ENCODE measurements at places on chromosomes 4 and X. TPM values are rescaled to one million over a fixed set of nuclear protein-coding genes. Genes with fewer than 3 reads are reported as not detected.

DNA sequence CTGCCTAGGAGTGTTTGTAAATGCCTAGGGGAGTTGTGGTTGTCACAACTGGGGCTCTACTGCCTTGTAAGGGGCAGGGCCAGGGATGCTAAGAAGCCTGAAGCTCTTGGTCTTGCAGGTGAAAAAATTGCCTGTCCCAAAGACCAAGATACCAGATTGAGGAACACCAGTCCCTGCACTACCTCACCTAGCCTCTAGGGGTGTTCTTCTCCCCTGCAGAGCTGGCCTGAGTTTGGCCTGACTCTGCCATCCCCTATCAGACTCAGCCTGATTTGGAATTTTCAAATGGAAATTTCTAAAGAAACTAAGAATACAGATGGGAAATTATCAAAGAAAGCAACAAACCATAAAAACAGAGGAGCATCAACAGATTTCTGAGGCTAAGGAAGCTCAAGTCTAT, 90.4 kb downstream of the ZC4H2 start:
- no peak for DNase-seq
- no peaks in the 10 kb centered on the region for H3K36me3 ChIP-seq

DNA sequence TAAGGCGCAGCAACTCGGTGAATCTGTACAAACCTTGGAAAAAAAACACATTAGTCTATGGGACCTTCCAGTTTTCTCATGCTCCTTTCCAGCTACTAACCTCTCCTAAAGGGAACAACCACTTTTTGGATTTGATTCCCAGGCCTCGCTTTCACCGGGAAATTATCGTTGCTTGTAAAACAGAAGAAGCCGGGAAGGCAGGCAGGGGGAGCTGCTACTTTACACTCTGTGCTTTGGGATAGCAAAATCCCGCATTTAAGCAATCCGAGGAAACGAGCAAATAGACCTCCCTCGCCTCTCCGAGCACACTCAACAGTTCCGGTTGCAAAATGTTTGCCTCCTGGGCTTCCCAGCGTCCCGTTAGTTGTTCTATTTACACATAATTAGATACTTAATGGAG, 1.2 kb downstream of the CD38 start:
- no peak overlapping the region for H3K27ac ChIP-seq
- H3K27me3 ChIP-seq = peaks cover 81% of the 10 kb centered on the region
- no peaks in the 10 kb centered on the region for H3K36me3 ChIP-seq
- H3K4me1 ChIP-seq = peaks cover 11% of the 10 kb centered on the region

- no peak overlapping the region for H3K27ac ChIP-seq
- DNase-seq = no peak
- H3K4me1 ChIP-seq = no peaks in the 10 kb centered on the region
- peaks cover 4% of the 10 kb centered on the region for H3K36me3 ChIP-seq
- no peaks in the 10 kb centered on the region for H3K27me3 ChIP-seq
- no peak overlapping the region for H3K4me3 ChIP-seq
These were observed 233.8 kb downstream of the IL15 start for GRCh38 chr4:141870152-141870551.

Gene CTAG1A
- not detected for total RNA-seq

Gene SCML2
- total RNA-seq = 14.2 TPM

- no peak for DNase-seq
- no peaks in the 10 kb centered on the region for H3K27me3 ChIP-seq
- H3K36me3 ChIP-seq = no peaks in the 10 kb centered on the region
These were observed 52.5 kb downstream of the TMEM156 start for GRCh38 chr4:38979511-38980230.

Gene NAAA
- 3.5 TPM for total RNA-seq

Gene MCUB
- total RNA-seq = 15.9 TPM

Gene UBQLN2
- 41.4 TPM for total RNA-seq

GRCh38 chr4:62359441-62360155, 1159.5 kb downstream of the ADGRL3 start:
- no peak overlapping the region for H3K27ac ChIP-seq
- no peak overlapping the region for H3K4me3 ChIP-seq
- H3K4me1 ChIP-seq = no peaks in the 10 kb centered on the region
- H3K27me3 ChIP-seq = no peaks in the 10 kb centered on the region
- no peaks in the 10 kb centered on the region for H3K36me3 ChIP-seq

DNA sequence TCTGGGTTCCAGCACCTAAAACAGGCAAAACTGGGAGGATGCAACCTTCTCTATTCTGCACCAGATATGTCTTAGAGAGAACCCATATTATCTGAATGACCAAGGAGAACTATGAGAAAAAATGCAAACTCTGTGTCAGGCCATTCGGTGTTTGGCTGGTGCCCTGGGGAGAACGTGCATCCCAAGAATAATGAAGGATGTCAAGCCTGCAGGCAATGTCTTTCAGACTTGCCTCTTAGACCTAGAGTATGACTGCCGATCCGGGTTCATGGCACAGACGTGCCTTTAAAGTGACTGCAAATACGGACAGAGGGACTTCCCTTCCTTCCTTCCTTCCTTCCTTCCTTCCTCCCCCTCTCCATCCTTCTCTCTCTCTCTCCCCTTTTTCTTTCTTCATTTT, 6.9 kb downstream of the XAGE1B start:
- no peaks in the 10 kb centered on the region for H3K4me1 ChIP-seq
- DNase-seq = no peak
- no peak overlapping the region for H3K27ac ChIP-seq
- H3K4me3 ChIP-seq = no peak overlapping the region

DNA sequence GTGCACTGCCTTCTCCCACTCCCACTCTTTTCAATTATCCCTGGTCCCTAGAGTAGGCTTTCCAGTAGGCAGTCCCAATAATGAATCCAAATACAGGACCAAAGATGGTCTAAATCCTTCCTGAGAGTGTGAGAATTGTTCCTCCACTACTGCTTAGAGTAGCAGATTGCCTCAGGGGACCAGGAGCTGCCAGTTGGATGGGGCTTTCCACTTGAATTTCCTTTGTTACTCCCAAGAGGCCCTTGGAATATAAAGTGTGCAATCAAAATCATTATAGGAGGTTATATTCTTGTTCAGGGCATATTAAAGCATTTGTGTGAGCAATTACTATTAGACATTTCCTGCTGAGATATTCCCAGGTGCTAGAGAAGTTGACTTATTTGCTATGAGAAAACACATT, 156.6 kb upstream of the TLL1 start:
- no peaks in the 10 kb centered on the region for H3K36me3 ChIP-seq
- no peak overlapping the region for H3K4me3 ChIP-seq
- DNase-seq = no peak
- no peak overlapping the region for H3K27ac ChIP-seq
- H3K4me1 ChIP-seq = no peaks in the 10 kb centered on the region

- H3K4me1 ChIP-seq = peaks cover 16% of the 10 kb centered on the region
- no peaks in the 10 kb centered on the region for H3K36me3 ChIP-seq
- H3K27ac ChIP-seq = no peak overlapping the region
- H3K4me3 ChIP-seq = no peak overlapping the region
- H3K27me3 ChIP-seq = peaks cover 36% of the 10 kb centered on the region
- DNase-seq = no peak
These were observed 6.1 kb downstream of the GRIA2 start for GRCh38 chr4:157226601-157227000.

DNA sequence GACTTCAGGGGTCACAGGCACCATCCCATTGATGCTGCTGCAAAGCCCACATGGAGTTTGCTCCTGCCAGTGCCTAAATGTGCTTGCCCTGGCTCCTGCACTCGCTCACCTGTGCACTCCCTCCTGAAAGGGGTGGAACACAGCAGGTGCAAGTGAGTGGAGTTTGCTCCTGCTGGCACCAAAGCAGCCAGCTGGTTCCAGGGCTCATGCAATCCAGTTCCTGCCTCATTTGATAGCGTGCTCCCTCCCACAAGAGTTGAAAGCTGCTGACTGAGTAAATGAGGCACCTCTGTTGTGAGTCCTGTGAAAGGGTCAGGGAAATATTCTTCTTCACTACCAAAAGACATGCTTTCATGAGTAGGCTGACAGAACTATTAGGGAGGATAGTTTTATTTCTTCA, 30.5 kb downstream of the CXCL8 start:
- no peaks in the 10 kb centered on the region for H3K27me3 ChIP-seq
- H3K27ac ChIP-seq = no peak overlapping the region
- no peak for DNase-seq
- peaks cover 10% of the 10 kb centered on the region for H3K4me1 ChIP-seq

DNA sequence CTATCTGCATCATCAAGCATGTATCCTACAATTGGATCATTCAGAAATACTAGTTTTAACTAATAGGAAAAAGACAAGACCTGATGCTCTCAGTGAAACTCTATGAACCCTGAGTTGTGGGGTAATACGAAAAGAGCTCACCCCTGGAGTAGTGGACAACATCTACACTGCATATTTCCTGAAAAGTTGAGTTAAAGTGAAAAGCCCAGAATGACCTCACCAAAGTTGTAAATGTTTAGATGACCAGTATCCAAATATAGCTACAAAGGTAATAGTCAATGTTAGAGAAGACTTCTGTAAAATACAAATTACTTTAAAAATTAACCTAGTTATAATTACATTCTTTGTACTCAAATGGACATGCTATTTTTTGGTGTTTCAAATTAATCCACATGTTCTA, 52.8 kb upstream of the SRPX start:
- peaks cover 4% of the 10 kb centered on the region for H3K36me3 ChIP-seq
- no peak for DNase-seq
- H3K27me3 ChIP-seq = no peaks in the 10 kb centered on the region
- H3K27ac ChIP-seq = no peak overlapping the region

Gene DDIT4L
- total RNA-seq = 0.14 TPM

Gene RASSF6
- total RNA-seq = not detected

Gene CT83
- not detected for total RNA-seq

Gene USP51
- 9.4 TPM for total RNA-seq

DNA sequence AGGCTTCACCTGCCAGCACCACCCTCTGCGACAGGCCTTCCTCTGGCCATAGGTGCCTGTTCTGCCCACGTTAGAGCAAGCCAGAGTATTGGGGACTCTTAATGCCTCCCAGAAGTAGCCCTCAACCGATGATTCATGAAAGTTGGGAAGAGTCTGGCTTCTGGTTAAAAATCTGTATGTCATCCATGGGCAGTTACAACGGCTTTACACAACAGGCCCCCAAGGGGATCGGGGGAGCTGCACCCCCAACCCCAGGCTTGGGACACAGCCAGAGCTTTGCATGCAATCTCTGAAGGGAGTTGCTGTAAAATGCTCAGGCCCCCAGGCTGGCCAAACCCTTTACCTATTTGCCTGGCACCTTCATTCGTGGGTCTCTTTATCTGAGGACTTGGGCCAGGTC, 5.4 kb upstream of the CYTL1 start:
- H3K36me3 ChIP-seq = no peaks in the 10 kb centered on the region
- no peak for DNase-seq
- H3K27me3 ChIP-seq = peaks cover 3% of the 10 kb centered on the region
- H3K4me3 ChIP-seq = no peak overlapping the region

- peaks cover 3% of the 10 kb centered on the region for H3K36me3 ChIP-seq
- H3K27me3 ChIP-seq = peaks cover 50% of the 10 kb centered on the region
These were observed 49.3 kb upstream of the HMX1 start for GRCh38 chr4:8920969-8921368.

Gene MAOA
- 0.45 TPM for total RNA-seq

Gene ZDHHC15
- 3.0 TPM for total RNA-seq

- H3K4me3 ChIP-seq = no peak overlapping the region
- H3K27me3 ChIP-seq = no peaks in the 10 kb centered on the region
- H3K27ac ChIP-seq = no peak overlapping the region
- peaks cover 8% of the 10 kb centered on the region for H3K4me1 ChIP-seq
These were observed 16.5 kb upstream of the PIM2 start for GRCh38 chrX:48935301-48935670.

DNA sequence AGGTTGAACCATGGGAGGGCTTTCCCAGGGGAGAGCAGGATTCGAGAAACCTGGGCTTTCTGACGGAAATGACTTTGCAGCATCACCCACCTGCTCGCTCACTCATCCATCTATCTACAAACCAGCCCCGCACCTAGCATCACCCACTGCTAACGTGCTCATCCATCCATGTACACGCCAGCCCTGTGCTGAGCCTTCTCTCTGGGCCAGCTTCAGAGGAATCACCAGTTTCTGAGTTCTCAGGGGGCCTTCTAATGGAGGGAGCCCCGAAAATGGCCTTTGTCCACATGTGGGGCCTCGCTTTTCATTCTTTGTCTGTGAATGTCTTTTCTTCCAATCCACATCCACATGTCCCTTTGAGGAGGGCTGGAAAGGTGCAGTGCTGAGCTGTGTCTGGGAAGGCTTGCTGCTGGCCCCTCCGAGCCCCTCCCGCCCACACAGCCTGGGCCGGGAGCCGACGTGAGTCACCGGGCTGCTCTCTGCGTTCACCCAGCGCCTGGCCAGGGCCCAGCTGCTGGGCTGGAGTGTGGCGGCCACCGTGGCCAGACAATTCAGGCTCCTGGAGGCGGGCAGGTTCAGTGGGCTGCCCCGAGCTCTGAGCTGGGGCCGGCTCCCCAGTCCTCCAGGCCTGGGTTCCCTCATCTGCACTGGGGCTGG, 14.7 kb downstream of the SORCS2 start:
- no peaks in the 10 kb centered on the region for H3K27me3 ChIP-seq
- H3K4me1 ChIP-seq = peaks cover 23% of the 10 kb centered on the region
- no peak for DNase-seq
- peak overlapping the region; percentile 57 for H3K27ac ChIP-seq

DNA sequence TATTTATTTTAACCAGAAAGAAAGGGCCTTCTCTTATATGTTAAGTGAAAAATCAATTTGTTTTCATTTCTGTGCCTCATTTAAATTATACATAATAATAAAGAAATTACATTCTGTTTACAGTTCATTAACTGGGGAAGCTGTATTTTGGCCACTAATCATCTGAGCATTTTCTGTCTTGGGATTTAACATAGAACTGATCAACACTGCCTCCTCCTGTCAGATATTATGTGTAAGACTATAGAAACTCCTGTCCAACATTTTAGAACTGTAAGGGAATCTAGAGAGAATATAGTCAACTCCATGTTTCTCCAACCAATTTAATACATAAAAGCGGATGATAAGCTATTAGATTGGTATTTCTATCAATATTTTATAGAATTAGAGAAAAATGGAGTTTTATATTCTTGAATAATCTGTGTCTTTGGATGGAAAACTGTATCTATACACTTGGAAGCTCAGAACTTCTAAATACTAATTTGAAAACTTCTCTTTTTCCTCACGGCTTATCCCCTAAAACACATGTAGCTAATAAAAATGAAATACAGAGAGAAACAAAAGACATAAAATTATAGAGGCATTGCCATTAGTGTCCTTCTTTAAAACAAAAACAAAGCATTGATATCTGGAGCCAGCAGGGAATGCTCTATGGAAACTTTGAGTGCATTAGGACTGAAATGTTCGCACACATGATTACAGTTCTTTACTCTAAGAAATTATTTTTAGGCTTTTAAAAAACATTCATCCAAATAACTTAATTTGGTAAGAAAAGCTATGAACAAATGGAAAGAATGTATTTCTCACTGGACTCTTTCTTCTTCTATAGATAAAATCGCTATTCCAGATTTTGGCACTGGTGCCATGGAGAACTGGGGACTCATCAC, 33.1 kb downstream of the ENPEP start:
- no peak overlapping the region for H3K27ac ChIP-seq
- H3K36me3 ChIP-seq = no peaks in the 10 kb centered on the region
- no peaks in the 10 kb centered on the region for H3K27me3 ChIP-seq
- DNase-seq = no peak

- H3K4me3 ChIP-seq = no peak overlapping the region
- H3K27me3 ChIP-seq = peaks cover 38% of the 10 kb centered on the region
- H3K27ac ChIP-seq = no peak overlapping the region
- DNase-seq = no peak
These were observed 9.2 kb upstream of the GABRA4 start for GRCh38 chr4:47002580-47002979.

- H3K27ac ChIP-seq = no peak overlapping the region
- no peaks in the 10 kb centered on the region for H3K27me3 ChIP-seq
- H3K36me3 ChIP-seq = peaks cover 14% of the 10 kb centered on the region
- no peak overlapping the region for H3K4me3 ChIP-seq
These were observed 215.4 kb downstream of the RAB28 start for GRCh38 chr4:13268703-13269102.
